Liver (tissue), 10 donors: ENCODE measurements at places on chromosomes 5 and 9.

DNA sequence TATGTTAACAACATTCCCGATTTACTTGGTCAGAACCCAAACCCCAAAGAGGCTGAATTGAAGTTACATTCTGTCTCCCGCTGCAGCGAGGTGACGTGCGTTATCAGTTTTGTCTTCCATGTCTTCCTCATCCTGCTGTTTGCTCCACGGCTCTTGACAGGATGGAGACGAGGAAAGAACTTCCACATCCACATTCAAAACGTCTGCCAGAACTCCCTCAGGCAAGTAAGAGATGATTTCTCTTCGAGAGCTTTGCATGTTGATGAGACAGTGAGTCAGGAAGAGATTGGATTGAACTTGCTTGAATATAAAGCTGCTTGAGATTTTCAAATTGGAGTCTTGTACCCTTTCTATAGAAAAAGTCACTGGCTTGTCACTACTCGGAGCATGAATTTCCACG is 242.6 kb downstream of the AUH start:
- no peak for DNase-seq

GRCh38 chr9:131682261-131682660 is 57.6 kb downstream of the RAPGEF1 start:
- no peak for DNase-seq

DNA sequence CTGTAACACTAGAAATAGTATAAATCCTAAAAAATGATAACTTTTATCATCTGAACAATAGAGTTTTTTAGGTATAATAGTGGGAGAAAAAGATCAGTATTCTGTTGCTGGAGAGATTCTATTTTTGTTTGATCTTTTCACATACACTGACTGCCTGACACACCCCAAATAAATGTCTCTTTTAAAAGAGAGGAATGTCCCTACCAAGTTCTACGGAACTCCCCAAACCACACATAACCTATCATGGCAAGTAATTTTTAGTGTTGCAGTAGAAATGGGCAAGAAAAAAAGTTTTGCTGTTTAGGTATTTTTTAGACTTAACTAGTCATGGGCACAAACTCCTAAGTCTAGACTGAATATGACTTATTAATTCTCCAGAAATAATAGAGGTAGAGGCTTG is 139.1 kb downstream of the ELAVL2 start:
- DNase-seq: no peak

GRCh38 chr9:97591535-97591934 is 41.6 kb downstream of the TSTD2 start:
- DNase-seq: no peak

DNA sequence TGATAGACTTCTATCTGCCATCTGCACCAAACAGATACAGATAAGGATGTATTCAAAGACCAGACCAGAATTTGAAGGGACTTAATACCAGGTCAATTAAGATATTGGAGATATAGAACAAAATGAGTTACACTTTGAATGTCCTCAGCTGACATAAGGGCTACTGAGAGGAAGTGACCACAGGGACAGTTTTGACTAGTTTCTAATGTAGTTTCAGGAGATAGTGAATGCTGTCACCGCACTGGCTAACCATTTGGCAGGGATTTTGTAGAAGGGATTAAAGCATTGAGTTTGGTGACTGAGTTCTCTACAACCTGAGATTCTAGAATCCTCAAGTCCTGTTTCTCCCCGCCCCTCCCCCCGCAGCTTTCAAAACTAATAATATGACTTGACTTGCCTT is 22.7 kb downstream of the CCNH start:
- DNase-seq: no peak

GRCh38 chr5:52504584-52505240 is 283.0 kb upstream of the ITGA1 start:
- no peak for DNase-seq

DNA sequence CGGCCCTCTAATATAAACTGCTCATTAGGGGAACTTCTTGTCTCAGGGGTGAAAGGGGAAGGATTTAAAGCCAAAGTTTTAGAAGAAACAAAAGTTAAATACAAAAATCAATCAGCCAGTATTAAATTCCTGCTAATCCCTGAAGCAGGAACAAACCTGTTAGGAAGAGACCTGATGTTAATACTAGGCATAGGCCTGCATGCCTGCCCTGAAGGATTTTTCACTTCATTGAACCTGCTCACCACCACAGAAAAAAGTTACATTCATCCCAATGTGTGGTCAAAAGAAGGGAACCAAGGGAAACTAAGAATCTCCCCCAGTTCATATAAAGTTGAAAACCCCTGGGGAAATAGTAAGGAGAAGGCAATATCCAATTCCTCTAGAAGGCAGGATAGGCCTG is 9.4 kb upstream of the RNF180 start:
- no peak for DNase-seq

GRCh38 chr9:77427256-77427927 is 220.7 kb downstream of the GNA14 start:
- DNase-seq: no peak

DNA sequence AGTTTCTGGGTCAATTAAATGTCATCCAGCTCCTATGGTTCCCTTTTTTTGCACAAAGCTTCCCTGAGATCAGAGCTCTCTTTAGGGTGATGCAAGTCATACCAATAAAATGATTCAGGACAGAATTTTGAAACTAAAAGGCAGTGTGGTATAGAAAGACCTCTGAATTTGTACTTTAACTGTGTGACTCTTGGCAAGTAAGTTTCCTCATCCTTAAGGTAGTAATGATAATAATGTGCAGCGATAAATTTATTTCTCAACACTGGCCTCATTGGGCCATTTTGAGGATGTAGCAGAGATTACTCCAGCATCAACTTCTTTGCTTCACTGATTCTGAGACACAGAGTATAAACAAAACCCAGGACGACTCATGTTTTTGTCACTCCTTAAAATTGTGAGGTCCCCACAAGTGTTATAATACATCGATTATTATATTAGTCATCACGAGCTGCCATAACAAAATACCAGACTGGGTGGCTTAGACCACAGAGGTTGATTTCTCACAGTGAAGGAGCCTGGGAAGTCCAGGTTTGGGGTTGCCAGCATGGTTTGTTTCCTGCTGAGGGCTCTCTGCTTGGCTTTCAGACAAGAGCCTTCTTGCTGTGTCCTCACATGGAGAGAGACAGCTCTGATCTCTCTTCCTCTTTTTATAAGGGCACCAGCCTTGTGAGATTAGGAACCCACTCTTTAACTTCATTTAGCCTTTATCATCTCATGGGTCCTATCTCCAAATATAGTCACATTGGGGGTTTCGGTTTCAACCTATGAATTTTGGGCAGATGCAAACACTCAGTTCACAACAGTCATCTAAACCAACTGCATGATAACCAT is 293.0 kb downstream of the ZNF608 start:
- no peak for DNase-seq

GRCh38 chr5:59565551-59565950 is 328.0 kb downstream of the PDE4D start:
- no peak for DNase-seq

GRCh38 chr5:34486849-34487158 is 169.3 kb upstream of the RAI14 start:
- DNase-seq: no peak
